ACHN (cell line): ENCODE measurements at places on chromosomes 16 and 17.

GRCh38 chr17:38559051-38559879, 46.5 kb downstream of the SRCIN1 start:
- peak; percentile 96 for DNase-seq

GRCh38 chr16:31005350-31006085, 4.9 kb downstream of the STX1B start:
- DNase-seq, result no peak

- DNase-seq, result no peak
These were observed 228.5 kb downstream of the ABCC12 start for GRCh38 chr16:47927330-47927729.

DNA sequence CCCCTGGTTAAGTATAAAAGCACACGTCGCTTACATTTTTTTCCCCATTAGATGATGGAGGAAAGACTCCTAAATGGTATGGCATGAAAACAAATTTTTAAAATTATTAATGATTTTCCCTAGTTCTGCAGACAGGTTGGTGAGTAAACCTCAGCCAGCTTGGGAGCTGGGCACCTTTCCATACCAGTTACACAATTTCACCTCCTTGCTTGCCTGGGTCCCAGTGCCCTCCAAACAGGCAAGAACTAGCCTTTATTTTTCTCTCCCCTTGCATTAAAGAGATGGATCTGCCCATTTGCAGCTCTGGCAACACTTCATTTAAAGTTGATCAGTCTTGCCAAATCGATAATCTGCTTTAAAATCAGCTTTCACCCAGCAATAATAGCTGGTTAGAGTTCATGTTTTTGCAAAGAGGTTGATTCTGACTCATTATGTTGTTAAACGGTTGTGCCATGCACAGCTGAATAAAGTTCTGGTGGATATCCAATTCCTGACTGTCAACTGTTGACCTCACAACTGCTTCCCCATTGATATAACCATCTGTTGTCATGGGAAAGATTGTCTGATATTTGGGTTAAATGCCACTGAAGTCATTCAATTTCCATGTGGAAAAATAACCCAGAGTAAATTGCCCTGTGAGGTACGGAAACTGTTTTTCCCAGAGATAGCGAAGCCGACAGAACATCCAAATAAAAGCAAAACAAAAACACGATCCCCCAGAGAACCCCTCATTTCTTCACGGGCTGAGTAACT, 1.3 kb downstream of the C17orf58 start:
- DNase-seq, result peak; percentile 78

DNA sequence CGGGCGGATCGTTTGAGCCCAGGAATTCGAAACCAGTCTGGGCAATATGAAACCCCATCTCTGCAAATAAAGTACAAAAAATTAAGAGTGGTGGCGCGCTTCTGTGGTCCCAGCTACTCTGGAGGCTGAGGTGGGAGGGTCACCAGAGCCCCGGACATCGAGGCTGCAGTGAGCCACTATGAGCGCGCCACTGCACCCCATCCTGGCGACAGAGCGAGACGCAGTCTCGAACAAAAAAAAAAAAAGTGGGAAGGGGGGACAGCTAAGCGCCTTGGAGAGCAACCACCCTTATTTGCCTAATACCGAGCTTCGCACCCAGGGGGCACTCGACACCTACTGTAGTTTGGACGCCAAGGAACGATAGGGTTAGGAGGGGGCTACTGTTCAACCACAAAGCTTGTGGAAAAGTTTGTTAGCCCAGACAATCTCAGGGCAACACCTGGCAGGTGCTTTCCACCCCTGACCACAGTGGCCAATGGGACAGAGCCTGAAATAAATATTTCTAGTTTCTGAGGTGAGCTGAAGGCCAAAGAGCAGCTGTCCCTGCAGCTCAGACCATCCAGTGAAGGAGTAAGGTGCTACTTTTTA, 847 bp upstream of the PSMC3IP start:
- peak; percentile 78 for DNase-seq

DNA sequence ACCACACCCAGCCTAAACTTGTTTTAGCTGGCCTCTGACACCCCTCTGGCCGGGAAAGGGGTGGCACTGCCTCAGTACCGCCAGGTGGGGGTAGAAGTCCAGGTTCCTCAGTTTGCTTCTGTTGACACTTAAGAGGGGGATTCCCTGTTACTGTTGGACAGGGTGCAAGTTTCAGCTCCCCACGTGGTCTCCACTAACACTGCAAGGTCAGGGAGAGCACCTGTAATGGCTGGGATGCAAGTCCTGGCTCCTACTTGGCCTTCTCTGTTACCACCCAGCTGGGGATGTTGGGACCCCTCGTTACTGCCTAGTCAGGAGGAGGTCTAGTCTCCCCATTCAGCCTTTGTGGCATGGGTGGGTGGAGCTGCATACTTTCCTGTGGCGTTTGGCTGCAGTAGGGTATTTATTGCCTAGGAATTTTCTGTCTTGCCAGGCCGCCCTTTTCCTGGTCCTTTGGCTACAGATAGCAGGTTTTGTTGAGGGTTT, 10.6 kb upstream of the MFAP4 start:
- no peak for DNase-seq

- no peak for DNase-seq
These were observed 12.9 kb upstream of the TEKT3 start for GRCh38 chr17:15354256-15354655.

DNA sequence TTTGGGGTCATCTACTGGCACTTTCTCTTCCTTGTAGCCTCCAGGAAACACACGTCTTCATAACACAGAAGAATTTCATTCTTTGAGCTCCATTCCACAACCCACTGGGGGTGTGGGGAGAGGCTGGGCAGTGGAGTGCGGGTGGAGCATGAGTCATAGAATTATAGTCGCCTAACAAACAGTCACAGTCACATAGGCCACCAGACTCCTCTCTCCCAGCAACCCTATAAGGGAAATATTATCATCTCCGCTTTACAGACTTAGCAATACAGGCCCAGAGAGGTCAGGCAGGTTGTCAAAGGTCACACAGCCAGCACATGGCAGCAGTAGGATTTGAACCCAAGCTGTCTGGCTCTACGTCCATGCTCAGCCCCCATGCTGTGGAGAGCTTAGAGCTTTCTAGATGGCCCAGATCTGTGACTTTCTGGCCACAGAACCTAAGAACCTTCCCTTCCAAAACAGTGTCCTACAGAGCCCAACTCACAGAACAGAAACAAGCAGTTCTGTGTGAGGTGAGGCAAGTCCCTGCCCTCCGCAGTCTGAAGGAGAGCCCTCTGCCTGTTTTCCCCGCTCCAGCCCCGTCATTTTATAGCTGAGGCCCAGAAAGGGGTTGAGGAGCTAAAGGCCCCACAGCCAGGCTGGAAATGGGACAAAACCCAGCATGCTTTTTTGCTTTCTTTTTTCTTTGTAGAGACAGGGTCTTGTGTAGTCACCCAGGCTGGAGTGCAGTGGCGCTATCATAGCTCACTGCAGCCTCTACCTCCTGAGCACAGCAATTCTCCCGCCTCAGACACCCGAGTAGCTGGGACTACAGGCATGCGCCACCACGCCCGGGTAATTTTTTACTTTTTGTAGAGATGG, 10.7 kb upstream of the LITAF start:
- DNase-seq, result no peak

DNA sequence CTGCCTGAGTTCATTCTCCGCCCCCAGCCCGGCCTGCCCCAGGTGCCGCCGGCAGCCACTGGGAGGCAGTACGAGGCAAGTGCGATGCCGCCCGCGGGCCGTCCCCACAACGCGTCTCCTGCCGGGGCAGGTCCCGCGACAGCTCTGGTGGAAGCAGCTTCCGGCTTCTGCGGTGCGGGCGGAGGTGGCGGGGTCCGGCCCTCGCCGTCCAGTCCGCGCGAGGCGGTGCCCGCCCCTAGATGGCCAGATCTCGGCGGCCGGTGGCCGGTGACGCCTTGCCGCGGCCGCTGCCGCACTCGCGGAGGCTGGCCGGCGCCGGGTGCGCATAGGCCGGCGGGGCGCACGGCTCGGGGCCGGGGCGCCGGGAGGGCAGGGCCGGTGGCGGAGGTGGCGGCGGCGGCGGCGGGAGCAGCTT, 1.8 kb downstream of the GJD3 start:
- peak; percentile 88 for DNase-seq

DNA sequence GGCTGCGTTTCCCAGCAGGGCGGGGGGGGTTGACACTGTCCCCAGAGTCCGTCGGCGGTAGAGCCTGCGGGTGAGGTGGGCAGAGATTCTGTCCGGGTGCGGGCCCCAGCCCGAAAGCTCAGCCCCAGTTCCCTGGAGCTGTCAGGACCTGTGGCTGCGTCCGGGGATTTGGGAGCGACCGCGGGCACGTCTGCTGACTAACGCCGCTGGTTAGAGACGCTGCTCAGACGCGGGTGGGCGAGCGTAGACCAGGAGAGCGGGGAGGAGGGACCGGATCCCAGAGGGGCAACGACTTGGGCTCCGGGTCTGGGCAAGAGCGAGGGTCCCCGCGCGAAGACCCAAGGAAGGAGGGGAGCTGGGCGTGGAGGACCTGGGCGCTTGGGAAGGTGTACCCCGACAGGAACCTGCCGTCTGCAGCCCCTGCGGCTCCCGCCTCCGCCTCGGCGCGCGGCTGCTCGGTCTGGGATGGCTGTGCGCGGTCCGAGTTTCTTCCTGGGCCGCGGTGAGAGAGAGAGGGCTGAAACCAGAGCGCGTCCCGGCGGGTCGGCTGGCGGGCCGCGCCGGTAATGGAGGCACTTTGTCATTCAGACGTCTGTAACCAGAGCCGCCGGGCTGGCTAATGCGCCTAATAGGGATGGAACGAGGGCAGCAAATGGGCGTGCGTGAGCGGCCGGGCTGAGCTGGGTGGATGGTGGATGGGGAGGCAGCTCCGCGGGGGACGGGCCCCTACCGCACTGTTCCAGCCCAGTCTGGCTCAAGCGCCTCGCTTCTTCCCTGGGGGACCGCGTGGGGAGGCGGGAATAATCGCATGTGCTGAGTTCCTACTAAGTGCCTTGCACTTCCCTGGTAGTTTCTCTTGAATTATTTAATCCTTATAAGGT, 2.3 kb downstream of the NGFR start:
- peak; percentile 9 for DNase-seq

DNA sequence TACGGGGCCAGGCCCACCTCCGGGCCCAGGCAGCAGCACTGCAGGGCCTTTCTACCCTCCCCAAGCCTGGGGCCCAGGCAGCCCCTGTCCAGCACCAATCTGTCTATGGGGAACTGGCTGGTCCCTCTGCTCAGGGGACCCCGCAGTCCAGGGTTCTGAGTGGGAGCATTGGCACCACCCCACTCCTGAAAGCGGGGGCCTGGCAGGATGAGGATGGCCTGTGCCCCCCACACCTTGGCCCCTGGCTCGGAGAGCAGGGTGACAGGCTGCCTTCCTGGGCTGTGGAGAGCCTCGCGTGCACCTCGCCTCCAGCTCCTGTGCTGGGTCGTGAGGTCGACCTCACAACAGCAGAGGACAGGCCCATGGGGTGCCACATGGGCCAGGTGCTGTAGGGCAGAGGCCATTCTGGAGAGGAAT, 1.4 kb downstream of the NPB start:
- DNase-seq, result no peak

GRCh38 chr16:273547-274421, 2.0 kb downstream of the RGS11 start:
- no peak for DNase-seq

DNA sequence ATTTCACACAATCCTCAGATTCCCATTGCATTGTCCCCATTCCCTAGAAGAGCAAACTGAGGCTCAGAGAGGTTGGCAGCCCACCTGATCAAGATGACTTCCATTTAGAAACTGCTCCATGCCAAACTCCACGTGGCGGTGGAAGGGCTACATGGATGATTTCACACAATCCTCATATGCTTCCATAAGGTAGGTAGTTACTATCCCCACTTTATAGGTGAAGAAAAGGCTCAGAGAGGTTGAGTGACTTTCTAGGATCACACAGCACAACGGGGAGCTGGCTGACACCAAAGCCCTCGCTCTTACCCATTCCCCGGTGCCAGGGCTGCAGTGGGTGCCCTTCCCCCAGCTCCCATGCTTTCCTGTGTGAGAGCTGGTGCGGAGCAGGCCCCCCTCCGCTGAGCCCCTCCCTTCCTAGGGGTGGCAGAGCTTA, 9.7 kb upstream of the GINS2 start:
- no peak for DNase-seq

DNA sequence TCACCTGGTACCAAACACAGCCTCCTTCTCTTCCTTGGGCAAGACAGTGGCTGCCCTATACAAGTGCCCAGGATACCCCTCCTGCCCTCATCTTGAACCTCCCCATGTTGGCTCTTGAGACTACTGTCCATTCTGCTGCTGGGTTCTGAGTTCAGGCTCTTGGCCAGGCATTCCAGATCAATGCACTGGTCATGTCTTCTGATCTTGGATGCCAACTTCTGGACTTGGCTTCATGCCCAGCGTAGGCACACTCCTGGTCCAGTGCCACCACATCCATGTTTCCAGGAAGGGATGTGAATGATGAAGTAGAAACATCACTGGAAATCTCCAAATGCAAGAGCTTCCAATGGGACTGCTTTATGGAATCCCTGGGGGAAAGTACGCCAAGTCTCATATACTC, 51.5 kb downstream of the DYNLRB2 start:
- DNase-seq, result no peak

GRCh38 chr16:64278196-64278595, 843.7 kb downstream of the CDH11 start:
- DNase-seq, result no peak

GRCh38 chr16:72985995-72986394, 61.9 kb downstream of the ZFHX3 start:
- no peak for DNase-seq

DNA sequence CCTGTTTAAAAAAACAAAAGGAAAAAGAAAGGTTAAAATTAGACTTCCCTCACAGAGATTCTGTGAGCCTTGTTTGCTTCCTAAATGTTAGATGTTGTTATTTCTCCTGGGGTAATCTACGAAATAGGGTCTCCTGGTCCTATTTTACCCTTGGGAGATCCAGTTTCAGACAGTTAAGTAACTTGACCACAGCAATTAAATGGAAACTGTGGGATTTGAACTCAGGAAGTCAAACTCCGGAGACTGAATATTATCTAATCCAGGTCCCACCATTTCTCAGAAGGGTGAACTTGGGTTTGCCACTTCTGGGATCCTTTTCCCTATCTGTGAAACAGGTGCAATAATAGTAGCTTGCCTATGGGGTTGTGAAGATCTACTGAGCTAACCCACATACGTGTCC, 6.4 kb upstream of the TMC5 start:
- DNase-seq, result no peak

GRCh38 chr17:82823004-82823403, 16.8 kb downstream of the ZNF750 start:
- DNase-seq, result peak; percentile 9
